ENCODE measurements at places on chromosomes 2 and 18.
A peak's percentile ranks its signal among the peaks of the same experiment; 100 is the strongest.

- no peak for DNase-seq
These were observed 92.8 kb upstream of the BARD1 start for GRCh38 chr2:214902286-214902685.

- no peak for DNase-seq
These were observed 32.1 kb downstream of the RNMT start for GRCh38 chr18:13758622-13759021.

DNA sequence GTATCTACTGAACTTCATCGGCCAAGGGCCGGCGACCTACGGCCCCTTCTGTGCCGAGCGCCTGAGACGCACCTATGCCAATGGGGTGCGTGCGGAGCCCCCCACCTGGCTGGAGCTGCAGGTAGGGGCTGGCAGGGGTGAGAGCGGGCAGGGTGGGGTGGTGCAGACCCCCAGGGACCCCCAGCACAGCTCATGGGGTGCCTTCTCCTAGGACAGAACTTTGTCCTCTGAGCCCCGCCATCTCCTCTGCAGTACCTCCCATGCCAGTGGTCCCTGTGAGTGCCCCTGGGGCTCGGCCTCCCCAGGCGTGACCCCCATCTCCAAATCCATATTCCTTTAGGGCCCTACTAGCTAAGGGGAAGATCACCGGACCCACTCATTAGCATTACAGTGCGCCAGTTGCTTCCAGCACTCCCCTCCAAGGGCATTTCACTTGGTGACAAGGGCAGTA, 23.9 kb upstream of the GPR17 start:
- DNase-seq = no peak

GRCh38 chr18:10131460-10132395, 217.9 kb downstream of the VAPA start:
- DNase-seq = no peak

DNA sequence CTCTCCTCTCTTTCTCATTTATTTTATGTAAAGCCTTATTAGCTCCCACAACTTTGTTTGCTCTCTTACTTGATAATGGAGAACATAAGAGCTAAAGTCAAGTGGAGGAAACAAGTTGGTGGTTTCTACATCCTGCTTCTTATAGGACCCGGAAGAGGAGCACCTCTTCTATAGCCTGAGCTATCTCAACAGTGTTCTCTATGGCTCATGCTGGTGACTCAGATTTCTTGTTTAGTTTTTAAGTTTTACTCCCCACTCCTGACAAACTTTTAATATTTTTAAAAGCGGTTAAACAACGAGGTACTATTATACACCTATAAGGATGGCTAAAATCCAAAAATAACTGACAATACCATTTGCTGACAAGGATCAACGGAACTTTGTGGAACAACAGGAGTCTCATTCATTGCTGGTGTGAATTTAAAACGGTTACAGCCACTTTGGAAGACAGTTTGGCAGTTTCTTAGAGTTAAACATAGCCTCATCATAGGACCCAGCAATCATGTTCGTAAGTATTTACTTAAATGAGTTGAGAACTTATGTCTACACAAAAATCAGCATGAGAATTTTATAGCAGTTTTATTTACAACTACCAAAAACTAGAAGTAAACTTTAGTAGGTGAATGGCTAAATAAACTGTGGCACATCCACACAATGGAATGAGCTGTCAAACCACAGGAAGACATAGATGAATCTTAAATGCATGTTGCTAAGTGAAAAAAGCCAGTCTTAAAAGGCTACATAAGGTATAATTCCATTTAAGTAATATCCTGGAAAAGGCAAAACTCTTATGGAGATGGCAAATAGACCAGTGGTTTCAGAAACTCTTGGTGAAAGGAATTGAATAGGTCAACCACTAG, 12.7 kb upstream of the CDC42EP3 start:
- peak; percentile 20 for DNase-seq

DNA sequence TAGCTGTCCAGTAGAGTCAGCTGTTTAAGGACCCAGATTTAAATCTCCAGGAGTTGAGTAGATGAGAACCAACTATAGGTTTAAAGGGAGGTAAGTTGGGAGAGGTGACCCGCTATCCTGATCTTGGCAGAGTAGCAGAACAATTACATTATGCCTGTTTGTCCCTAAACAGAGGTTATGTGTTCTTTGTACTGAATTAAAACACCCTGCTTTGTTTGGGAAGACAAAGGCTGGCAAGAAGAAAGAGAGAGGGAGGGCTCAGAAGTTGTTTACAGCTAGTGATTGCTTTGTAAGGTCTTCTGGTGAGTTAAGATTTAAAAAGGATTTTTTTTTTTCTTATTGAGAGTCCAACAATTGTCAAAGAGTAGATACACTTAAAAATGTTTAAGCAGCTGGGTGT, 37.3 kb downstream of the USP14 start:
- no peak for DNase-seq

- no peak for DNase-seq
These were observed 586.5 kb upstream of the NXPH2 start for GRCh38 chr2:139366681-139367080.

GRCh38 chr18:54023471-54023870, 201.0 kb downstream of the MBD2 start:
- DNase-seq = no peak

GRCh38 chr2:207143215-207144172, 22.3 kb downstream of the KLF7 start:
- DNase-seq = peak; percentile 16

DNA sequence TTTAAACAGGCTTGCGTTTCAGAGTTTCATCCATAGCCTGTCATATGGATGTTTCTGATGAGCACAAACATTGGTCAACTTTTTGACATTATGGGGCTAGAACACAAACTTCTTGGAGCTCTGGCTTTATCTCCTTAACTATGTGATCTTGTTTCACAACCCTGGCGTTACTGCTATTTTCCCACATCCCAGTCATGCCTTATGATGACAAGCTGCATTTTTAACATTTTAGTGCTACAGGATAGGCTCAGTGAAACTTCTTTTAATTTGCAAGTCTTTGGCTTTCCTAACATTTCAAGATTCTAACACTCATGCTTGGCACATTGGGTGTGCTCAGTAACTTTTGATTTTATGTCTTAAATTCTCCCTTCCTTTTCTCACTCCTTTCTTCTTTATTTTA, 21.0 kb upstream of the PDE1A start:
- no peak for DNase-seq

DNA sequence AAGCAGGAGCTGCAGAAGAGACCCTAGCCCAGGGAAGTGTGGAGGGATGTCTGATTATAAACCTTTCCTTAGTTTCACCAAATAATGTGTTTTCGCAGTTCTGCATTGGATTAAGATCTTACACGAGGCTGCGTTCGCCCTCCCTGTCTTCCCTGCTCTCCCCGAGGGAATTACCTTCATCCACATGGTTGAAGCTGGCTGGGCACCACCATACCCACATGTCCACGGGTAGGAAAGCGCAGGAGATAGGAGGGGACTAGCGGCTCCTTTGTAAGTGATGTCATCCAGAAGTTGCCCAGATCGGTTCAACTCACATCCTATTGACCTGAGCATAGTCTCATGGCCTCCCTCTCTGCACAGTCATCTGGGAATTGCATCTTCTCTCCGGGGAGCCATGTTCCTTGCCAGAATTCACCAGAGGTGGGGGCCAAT, 1.1 kb downstream of the TTL start:
- DNase-seq = no peak

GRCh38 chr18:49827996-49828395, 14.7 kb upstream of the ACAA2 start:
- no peak for DNase-seq

DNA sequence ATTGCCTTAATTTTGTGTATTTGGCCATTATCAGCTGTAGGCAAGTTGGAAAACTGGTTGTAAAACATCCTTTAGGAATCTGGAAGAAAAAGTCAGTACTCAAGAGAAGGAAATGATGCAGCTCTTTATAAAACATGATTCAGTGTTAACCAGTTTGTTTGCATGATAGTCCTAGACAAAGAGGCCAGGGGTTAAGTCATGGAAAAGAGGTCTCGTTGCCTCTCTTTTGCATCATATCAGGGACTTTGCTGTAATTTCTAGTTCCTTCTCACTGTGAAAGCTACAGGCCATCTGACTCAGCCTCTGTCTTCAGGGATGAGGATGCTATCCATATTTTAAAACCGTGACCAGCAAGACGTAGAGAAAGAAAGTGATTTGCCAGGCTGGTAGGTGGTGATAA, 38.0 kb downstream of the NPAS2 start:
- DNase-seq = no peak

DNA sequence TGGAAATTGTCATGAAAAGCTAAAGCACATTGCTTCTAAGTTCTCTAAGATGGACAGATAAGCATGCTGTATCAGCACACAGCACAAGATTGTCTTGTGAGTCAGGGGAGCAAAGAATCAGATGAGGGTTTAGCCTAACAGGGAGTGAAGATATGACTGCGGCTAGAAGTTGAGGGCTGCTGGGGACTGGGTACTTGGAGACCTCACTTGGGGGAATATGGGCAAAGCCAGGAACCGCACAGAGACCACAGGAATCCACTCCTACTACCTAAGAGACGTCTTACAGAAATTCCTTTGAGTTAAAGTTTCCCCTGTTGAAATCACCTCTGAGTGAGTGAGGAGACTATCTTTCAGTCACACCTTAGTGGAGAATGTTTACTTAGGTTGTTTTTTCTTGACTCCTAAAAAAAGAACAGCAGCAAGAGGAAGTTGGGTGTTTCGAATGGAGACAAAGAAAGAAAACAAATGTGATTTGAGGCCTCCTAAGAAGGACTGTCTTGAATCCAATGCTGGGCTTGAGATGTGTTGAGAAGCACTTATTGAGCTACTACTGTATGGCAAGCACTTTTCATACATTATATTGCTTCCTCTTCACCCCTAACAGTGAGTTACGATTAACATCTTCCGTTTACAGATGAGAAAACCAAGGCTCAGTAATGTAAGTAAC, 100.7 kb downstream of the ANKRD44 start:
- peak; percentile 78 for DNase-seq

GRCh38 chr2:222169346-222169745, 129.5 kb downstream of the PAX3 start:
- DNase-seq = no peak

DNA sequence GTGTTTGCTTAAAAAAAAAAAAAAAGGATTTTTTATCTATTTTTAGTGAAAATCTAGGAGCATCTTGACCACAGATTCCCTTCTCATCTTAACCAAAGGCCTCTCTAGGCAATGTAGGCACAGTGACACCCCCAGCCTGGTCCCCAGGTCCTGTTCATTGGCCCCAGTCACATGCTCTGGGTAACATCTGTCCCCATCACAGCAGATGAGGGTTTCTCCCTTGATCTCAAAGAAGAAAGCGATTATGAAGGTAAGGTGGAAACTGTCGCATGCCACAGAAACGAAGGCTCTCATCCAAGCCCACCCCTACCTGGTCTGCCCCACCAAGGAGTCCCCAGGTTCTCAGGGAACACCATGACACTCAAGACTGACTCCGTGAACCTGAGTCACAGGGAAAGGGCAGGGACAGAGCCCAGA, 4.7 kb downstream of the HS6ST1 start:
- no peak for DNase-seq

- DNase-seq = no peak
These were observed 93.5 kb downstream of the COX7A2L start for GRCh38 chr2:42267530-42267929.

- DNase-seq = no peak
These were observed 60.4 kb downstream of the ASB1 start for GRCh38 chr2:238487134-238487533.

DNA sequence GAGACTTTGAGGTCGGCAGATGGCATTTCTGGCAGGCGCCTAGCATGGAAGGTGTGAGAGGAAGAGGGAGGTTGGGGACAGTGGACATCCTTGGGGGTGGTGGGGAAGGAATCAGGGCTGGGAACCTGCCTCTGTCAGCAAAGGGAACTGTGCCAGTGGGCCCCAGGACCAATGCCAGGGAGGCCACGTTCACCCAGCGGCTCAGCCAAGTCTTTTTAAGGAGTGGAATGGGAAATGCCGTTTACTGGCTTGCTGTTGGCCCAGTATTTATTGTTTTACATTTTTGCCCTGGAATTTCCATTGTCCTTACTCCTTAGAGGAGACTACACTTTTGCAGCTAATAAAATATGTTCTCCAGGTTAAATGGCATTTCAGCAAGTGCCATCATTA, 135.2 kb downstream of the MCFD2 start:
- no peak for DNase-seq

DNA sequence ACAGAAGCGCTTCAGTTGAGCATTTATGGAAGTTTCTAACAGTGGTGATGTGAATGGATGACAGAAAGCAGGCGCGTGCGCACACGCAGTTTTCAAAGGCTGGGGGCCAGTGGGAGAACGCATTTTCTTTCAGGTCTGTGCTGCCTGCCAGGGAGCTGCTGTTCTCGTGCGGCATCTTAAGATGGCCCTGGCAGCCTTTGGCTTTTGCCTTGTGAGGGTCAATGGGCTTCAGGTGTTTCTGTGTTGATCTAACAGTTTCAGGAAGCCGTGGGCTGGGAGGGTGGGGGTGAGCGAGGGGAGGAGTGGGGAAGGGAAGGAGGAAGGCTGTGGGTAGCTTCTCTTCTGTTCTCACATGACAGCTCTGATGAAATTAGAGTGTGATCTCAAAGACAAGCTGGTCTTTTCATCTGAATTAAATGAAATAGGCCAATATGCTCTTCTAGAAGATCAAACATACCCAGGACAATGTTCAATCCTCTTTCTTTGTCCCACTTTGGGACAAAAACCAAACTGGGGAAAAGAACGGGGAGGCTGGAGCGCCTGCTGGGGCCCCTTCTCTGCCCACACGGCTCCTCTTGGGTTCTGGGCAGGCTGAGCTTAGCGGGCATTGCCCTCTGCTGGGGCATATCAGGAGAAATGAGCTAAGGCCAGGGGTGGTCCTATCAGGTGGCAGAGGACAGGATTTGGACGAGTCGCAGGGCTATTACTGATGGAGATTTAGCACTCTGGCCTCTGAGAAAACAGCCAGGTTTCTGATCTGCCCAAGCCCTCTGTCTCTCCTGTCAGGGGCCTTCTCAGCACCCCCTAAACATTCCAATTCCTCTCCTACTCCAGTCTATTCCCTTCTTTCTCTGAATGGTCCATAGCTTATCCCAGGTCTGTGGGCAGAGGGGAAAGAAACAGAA, 126.2 kb upstream of the LGALSL start:
- DNase-seq = peak; percentile 62

DNA sequence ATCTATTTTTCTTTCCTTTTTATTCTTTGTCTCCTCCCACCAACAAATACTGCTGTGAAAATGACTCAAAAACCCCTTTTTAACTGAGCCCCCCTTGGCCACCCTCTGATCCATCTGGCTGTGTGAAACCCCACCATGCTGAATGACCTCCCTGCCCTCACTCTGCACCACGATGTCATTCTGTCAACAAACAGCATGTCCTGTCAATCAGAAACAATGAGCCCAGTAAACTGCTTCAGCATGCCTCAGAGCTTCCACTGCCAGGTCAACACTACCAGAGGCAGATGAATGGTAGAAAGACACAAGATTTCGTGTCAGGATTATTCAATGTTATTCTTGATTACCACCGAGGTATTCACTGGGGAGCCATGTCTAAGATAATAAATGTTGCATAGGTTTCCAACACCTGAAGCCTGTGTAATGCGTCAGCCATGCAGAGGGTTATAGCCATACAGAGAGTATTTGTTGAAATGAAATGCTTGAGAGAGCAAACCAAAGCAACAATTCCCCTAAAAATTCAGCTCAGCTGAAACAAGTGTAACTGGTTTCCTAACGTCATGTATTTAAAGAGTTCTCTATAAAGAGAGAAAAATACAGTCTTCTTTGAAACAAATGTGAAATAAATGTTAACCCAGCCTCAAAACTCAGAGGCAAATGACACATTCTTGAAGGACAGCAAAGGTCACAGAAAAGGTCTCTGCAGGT, 76.7 kb downstream of the LRP2 start:
- DNase-seq = no peak

- no peak for DNase-seq
These were observed 449.8 kb downstream of the NRXN1 start for GRCh38 chr2:50582164-50582563.

GRCh38 chr18:69689121-69689759, 258.4 kb downstream of the CD226 start:
- DNase-seq = no peak
